ENCODE measurements at places on chromosomes 5 and 9.

GRCh38 chr5:123007182-123007581 is 29.3 kb downstream of the PPIC start:
- DNase-seq: no peak

GRCh38 chr5:136802383-136802782 is 437.0 kb upstream of the TRPC7 start:
- DNase-seq: no peak

- DNase-seq: no peak
Observed at GRCh38 chr9:33751536-33752129, 43.7 kb upstream of the PRSS3 start.

DNA sequence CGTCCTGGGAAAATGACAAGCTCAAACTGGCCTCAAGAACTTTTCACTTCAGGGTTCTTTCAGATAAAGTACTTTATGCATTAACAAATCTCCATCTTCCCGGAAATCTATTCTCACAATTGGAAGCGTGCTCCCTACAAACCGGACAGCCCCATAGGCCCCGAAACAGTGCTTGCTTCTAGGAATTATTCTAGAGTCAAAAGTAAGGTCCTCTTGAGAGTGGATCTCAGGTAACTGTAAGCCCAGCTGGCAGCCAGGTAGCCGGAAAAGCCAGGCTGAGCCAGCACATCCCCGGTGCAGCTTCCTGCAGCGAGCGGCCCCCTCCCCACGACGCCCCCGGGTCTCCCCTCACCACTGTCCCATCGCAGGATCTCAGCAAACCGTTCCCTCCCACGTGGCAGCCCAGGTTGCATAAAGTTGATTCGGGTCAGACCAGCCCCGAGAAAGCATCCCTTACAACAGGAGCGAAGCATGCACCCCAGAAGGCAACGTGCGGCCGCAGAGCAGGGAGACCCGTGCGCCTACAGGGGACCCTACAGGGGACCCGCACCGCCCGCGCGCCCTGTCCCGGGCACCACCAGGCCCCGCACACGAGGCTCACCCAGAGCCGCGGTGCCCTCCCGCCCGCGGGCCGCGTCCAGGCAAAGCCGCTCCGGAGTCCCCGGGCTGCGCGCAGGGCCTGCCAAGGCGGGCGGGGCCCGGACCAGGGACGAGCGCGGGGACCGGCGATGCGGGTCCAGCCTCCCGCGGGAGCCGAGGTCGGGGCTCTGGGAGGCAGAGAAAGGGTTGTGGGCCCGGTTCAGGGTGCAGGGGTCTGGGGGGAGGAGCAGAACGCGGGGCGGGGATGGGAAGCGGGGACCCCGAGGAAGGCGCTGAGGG is 920 bp downstream of the LPCAT1 start:
- DNase-seq: peak; percentile 63

- no peak for DNase-seq
Observed at GRCh38 chr9:2125906-2126305, 110.8 kb downstream of the SMARCA2 start.

DNA sequence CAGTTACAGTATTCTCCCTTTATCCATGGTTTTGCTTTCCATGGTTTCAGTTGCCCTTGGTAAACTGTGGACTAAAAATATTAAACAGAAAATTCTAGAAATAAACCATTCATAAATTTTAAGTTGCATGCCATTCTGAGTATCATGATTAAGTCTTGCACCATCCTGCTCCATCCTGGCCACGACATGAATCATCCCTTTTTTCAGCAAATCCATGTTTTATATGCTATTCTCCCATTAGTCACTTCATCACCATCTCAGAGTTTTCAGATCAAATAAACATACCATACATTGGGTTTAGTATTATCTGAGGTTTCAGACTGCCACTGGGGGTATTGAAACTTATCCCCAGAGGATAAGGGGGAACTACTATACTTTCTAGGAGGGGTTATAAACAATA is 234.4 kb upstream of the ATP10B start:
- no peak for DNase-seq

GRCh38 chr5:10194083-10194482 is 55.6 kb downstream of the ATPSCKMT start:
- no peak for DNase-seq

GRCh38 chr9:99433095-99433494 is 211.0 kb downstream of the SEC61B start:
- DNase-seq: no peak

GRCh38 chr5:81023261-81023970 is 63.3 kb downstream of the RASGRF2 start:
- DNase-seq: no peak

DNA sequence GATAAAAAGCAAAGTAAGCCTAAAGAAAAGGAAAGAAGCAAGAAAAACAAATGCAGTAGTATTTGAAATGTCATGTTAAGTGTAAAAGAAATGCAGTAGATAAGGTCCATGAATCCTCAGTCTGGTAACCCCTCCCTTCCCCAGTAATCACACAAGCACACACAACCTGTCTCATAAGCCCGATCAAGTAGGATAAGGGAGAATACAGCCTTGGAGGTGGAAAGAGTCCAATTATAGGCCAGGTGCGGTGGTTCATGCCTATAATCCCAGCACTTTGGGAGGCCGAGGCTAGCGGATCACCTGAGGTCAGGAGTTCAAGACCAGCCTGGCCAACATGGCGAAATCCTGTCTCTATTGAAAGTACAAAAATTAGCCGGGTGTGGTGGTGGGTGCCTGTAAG is 117.9 kb downstream of the GADD45G start:
- no peak for DNase-seq

- no peak for DNase-seq
Observed at GRCh38 chr9:125522328-125522725, 184.7 kb downstream of the MAPKAP1 start.

DNA sequence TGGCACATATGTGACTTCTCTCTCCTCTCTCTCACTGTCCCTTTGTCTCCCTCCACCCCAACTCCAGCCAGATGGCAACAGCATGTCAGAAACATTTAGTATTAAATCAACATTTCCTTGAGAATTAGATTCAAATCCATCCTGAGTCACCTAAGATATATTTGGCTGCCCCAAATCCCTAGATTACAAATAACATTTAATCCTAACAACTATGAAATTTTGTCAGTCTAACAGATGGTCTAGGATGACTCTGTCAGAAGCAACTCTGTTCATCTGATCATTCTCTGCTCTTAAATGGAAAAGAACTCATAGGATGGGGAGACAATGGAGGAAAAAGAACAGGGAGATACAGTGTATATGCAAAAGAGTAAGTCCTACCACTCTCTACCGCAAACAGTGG is 201.2 kb downstream of the TSSK1B start:
- no peak for DNase-seq

All from activated T-cell treated with anti-CD3 and anti-CD28 coated beads, Interleukin-2, amount 50 U/mL, for 24 hours (primary cell).